ENCODE measurements at places on chromosomes 16 and 17. TPM values are rescaled to one million over a fixed set of nuclear protein-coding genes. Genes with fewer than 3 reads are reported as not detected.
A peak's percentile ranks its signal among the peaks of the same experiment; 100 is the strongest.

Gene SLC12A3
- total RNA-seq, result not detected

DNA sequence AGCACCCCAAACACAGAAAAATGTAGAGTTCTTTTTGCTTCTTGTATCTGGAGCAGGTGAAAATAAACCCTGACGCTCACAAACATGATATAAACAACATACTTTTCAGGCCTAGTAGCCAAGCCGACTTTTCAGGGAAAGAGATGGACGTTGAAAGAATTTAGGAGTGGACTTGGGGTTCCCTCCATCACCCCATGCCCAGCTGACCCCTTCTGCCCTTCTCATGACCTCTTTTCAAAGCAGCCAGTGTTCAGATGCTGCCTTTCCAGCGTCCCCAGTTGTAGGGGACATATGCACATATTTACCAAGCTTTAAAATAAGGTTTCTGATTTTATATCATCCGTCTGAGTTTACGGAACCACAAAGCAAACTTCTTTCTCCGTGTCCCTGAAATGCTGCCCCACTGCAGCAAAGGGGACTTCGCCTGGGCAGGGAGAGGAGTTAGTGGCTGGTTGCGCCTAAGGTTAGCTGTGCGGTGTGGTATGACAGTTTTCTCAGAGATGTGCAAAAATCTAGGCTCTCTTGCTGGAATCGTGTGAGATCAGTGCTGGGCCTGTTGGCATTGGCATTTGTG is 235.5 kb downstream of the MRTFB start:
- no peak overlapping the region for H3K4me3 ChIP-seq
- no peaks in the 10 kb centered on the region for H3K27me3 ChIP-seq
- no peak overlapping the region for H3K27ac ChIP-seq
- H3K36me3 ChIP-seq, result no peaks in the 10 kb centered on the region
- DNase-seq, result no peak

DNA sequence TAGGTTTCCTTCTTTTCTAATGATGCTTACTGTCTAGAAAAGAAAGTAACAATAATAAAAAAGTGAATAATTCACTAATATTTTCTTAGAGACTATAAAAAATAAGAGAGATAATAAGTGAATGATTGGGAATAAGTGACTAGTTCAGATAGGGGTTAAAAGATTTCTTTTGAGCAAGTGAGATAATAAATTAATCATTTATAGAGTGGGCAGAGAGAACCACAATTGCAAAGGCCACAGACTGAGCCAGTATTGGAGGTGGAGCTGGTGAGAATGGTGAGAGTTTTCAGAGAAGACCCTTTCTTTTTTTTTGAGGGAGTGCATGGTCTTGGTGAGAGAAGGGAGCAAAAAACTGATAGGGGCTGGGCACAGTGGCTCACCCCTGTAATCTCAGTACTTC is 159.1 kb upstream of the SALL1 start:
- H3K4me1 ChIP-seq, result no peaks in the 10 kb centered on the region
- no peak for DNase-seq
- no peak overlapping the region for H3K4me3 ChIP-seq
- H3K36me3 ChIP-seq, result no peaks in the 10 kb centered on the region
- H3K27ac ChIP-seq, result no peak overlapping the region

Gene GJD3
- total RNA-seq, result not detected

Gene KRTAP16-1
- not detected for total RNA-seq

DNA sequence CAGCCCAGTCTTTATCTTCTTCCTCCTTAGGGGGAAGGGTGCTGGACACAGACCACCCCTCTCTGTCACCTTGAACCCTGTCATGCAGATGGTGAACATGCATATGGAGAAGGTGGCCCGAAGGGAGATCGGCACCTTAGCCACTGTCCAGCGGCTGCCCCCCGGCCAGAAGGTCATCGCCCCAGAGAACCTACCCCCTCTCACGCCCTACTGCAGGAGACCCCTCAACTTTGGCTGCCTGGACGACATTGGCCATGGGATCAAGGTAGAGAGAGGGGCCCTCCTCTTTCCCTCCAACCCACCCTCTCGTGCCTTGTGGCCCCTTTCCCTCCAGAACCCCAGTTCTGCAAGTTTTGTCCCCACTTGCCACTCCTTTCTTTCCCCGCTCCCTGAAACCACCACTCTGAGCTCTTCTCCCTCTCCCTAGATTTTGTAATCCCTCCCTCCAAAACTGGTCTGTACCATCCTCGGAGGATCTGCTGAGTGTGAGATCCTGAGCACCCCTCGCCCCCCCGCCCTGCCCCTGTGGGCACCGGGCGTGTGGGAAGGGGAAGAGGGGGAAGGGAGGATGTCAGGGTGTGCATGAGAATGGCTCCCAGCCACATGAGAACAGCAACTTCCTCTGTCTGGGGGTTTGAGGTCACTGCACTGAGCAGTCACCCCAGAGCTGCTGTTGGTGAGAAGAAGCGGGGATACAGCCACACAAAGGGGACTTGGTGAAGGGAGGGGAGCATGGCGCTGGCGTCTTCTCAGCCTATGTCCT is 7.3 kb downstream of the ABI3 start:
- DNase-seq, result peak; percentile 68
- no peak overlapping the region for H3K4me3 ChIP-seq
- peak overlapping the region; percentile 29 for H3K27ac ChIP-seq
- peaks cover 44% of the 10 kb centered on the region for H3K27me3 ChIP-seq
- H3K36me3 ChIP-seq, result no peaks in the 10 kb centered on the region
- H3K4me1 ChIP-seq, result peaks cover 33% of the 10 kb centered on the region

Gene PLD6
- 8.5 TPM for total RNA-seq

Gene WNK4
- total RNA-seq, result 6.7 TPM

DNA sequence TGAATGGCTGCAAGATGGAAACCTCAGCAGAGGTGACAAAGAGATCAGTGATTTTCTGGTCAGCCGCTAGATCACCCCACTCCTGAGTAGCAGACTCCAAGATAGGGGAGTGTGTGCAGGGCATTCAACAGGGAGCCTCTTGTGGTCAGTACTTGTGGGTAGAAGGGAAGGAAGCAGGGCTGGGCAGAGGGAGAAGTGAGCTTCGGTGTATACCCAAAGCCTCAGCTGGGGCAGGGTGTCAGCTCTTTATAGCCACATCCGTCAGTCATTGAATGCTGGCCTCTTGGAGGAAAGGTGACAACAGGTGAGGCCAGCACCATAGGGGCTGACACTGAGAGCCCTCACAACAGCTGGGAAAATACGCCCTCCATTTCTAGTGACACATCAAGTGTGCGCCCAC is 2.2 kb upstream of the SLC12A3 start:
- no peak overlapping the region for H3K4me3 ChIP-seq
- DNase-seq, result no peak
- no peaks in the 10 kb centered on the region for H3K27me3 ChIP-seq

Gene FOXN1
- not detected for total RNA-seq

- no peak for DNase-seq
- H3K4me1 ChIP-seq, result peaks cover 17% of the 10 kb centered on the region
- H3K27ac ChIP-seq, result no peak overlapping the region
- H3K27me3 ChIP-seq, result no peaks in the 10 kb centered on the region
Observed at GRCh38 chr16:70786020-70786755, 14.8 kb downstream of the VAC14 start.

Gene CDH8
- not detected for total RNA-seq

Gene GPR142
- not detected for total RNA-seq

DNA sequence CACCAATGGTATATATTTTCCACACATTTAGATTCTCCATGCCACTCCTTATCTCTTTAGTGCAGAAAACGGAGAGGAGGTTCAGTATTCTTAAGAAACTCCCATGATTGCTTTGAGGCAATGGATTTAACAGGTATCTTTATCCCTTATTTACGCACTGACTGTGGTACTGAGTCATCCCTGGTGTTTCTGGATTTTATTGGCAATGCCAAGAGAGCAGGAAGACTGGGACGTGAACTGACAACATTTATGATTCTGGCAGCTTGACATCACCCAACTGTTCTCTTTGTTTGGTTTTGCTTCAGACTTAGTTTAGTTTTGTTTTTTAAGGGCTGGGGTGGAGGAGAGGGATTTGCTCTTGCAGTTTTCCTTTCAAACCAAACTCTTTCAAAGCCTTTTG is 131.4 kb downstream of the WWOX start:
- DNase-seq, result no peak
- H3K27me3 ChIP-seq, result no peaks in the 10 kb centered on the region
- no peaks in the 10 kb centered on the region for H3K4me1 ChIP-seq
- no peaks in the 10 kb centered on the region for H3K36me3 ChIP-seq

DNA sequence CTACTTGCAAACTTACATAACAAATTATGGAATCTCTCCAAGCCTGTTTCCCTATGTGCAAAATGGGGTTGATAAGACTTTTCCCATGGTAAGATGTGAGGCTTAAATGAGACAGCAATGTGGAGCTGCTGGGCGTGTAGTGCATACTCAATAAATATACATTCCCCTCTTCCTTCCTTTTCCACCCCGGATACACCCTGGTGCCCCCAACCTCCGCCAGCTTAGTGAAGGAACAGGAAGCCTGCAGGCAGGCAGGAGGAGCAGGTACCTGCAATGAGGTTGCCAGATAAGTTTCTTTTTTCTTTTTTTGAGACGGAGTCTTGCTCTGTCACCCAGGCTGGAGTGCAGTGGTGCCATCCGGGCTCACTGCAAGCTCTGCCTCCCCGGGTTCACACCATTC is 14.9 kb downstream of the C17orf50 start:
- H3K27me3 ChIP-seq, result no peaks in the 10 kb centered on the region
- no peaks in the 10 kb centered on the region for H3K36me3 ChIP-seq
- peak overlapping the region; percentile 53 for H3K27ac ChIP-seq
- H3K4me1 ChIP-seq, result peaks cover 61% of the 10 kb centered on the region
- DNase-seq, result no peak

- no peak overlapping the region for H3K27ac ChIP-seq
- no peaks in the 10 kb centered on the region for H3K27me3 ChIP-seq
- no peak overlapping the region for H3K4me3 ChIP-seq
- H3K36me3 ChIP-seq, result no peaks in the 10 kb centered on the region
- peak; percentile 29 for DNase-seq
- no peaks in the 10 kb centered on the region for H3K4me1 ChIP-seq
Observed at GRCh38 chr16:82229800-82230619, 60.0 kb upstream of the MPHOSPH6 start.

Gene MAP3K14
- 15.6 TPM for total RNA-seq

GRCh38 chr17:77696721-77697460 is 261.6 kb upstream of the TNRC6C start:
- peaks cover 22% of the 10 kb centered on the region for H3K27me3 ChIP-seq
- no peak overlapping the region for H3K27ac ChIP-seq
- H3K4me1 ChIP-seq, result peaks cover 7% of the 10 kb centered on the region
- no peaks in the 10 kb centered on the region for H3K36me3 ChIP-seq
- DNase-seq, result no peak

- no peak overlapping the region for H3K4me3 ChIP-seq
- H3K36me3 ChIP-seq, result peaks cover 2% of the 10 kb centered on the region
- DNase-seq, result no peak
- H3K27me3 ChIP-seq, result no peaks in the 10 kb centered on the region
- H3K27ac ChIP-seq, result no peak overlapping the region
- H3K4me1 ChIP-seq, result peaks cover 7% of the 10 kb centered on the region
Observed at GRCh38 chr17:17884391-17885357, 47.9 kb upstream of the SREBF1 start.

Gene KCNJ12
- total RNA-seq, result 1.3 TPM

DNA sequence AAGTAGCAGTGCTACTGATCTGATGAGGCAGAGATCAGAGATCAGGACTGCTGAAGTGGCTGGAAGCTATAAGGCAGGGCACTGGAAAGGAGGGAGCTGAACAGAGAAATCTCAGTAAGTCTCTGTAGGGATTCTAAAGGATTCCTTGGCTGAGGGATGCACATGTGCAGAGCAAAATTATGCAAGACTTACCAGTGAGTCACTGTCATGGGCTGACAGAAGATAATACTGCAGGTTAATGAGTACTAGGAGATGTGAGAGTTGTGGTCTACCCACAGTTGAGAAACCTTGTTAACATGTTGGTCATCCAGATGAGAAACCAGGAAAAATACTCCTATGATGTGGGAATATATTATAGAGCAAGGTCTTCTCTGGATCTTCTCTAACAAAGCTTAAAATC is 378.1 kb downstream of the HAPSTR1 start:
- no peak for DNase-seq
- no peaks in the 10 kb centered on the region for H3K4me1 ChIP-seq
- H3K27me3 ChIP-seq, result no peaks in the 10 kb centered on the region
- H3K36me3 ChIP-seq, result no peaks in the 10 kb centered on the region
- no peak overlapping the region for H3K4me3 ChIP-seq

- no peak overlapping the region for H3K27ac ChIP-seq
- no peak for DNase-seq
- H3K36me3 ChIP-seq, result no peaks in the 10 kb centered on the region
- H3K27me3 ChIP-seq, result no peaks in the 10 kb centered on the region
Observed at GRCh38 chr16:50284131-50284911, 18.0 kb downstream of the ADCY7 start.

- no peaks in the 10 kb centered on the region for H3K36me3 ChIP-seq
- H3K27ac ChIP-seq, result peak overlapping the region; percentile 13
- H3K27me3 ChIP-seq, result no peaks in the 10 kb centered on the region
Observed at GRCh38 chr17:2106308-2106955, 51.5 kb downstream of the HIC1 start.

Gene ADAM11
- total RNA-seq, result 0.42 TPM

- H3K4me1 ChIP-seq, result no peaks in the 10 kb centered on the region
- no peak overlapping the region for H3K4me3 ChIP-seq
- no peaks in the 10 kb centered on the region for H3K27me3 ChIP-seq
Observed at GRCh38 chr17:57379237-57379894, 123.0 kb downstream of the MSI2 start.

Gene TMEM114
- total RNA-seq, result not detected

Gene TMC8
- total RNA-seq, result 18.3 TPM

DNA sequence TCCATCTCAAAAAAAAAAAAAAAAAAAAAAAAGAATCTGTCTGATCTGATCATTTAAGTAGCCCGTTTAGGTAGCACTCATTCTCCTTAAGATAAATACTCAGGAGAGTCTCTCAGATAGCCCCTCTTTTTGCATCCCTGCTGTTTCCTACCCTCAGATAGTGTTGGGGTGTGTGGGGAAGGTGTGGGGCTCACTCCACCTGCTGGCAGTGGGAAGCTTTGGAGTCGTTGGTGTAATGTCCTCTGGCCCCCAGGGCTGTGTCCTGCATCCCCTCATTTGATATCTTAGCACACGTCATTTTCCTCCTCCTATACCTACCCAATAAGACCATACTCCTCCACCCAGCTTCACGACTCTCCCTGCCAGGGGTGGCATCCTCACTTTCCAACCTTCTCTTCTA is 20.5 kb upstream of the MYH10 start:
- H3K36me3 ChIP-seq, result no peaks in the 10 kb centered on the region
- H3K27ac ChIP-seq, result no peak overlapping the region
- DNase-seq, result no peak

DNA sequence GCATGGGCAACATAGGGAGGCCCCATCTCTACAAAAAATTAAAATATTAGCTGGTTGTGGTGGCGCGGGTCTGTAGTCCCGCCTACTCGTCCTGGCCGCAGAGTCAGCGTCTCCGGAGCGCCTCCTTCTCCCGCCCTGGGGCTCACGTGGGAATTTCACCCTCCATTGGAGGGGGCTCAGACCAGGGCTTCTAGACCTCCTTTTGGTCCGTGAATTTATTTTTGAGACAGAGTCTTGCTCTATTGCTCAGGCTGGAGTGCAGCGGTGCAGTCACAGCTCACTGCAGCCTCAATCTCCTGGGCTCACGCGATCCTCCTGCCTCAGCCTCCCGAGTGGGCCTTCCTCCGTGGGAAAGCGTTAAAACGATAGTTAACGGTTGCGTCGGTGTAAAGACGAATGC is 394 bp upstream of the NME4 start:
- H3K27me3 ChIP-seq, result no peaks in the 10 kb centered on the region
- H3K4me3 ChIP-seq, result peak overlapping the region; percentile 46
- H3K4me1 ChIP-seq, result peaks cover 14% of the 10 kb centered on the region
- H3K36me3 ChIP-seq, result no peaks in the 10 kb centered on the region
- no peak for DNase-seq
- H3K27ac ChIP-seq, result peak overlapping the region; percentile 81

- H3K4me1 ChIP-seq, result peaks cover 66% of the 10 kb centered on the region
- H3K4me3 ChIP-seq, result no peak overlapping the region
- no peaks in the 10 kb centered on the region for H3K27me3 ChIP-seq
- H3K36me3 ChIP-seq, result no peaks in the 10 kb centered on the region
Observed at GRCh38 chr16:9124908-9125584, 33.6 kb downstream of the HAPSTR1 start.

Data from tibial nerve (tissue), 4 donors.